Kidney glomerular epithelial cell (primary cell): ENCODE measurements at places on chromosomes 13 and 19.

DNA sequence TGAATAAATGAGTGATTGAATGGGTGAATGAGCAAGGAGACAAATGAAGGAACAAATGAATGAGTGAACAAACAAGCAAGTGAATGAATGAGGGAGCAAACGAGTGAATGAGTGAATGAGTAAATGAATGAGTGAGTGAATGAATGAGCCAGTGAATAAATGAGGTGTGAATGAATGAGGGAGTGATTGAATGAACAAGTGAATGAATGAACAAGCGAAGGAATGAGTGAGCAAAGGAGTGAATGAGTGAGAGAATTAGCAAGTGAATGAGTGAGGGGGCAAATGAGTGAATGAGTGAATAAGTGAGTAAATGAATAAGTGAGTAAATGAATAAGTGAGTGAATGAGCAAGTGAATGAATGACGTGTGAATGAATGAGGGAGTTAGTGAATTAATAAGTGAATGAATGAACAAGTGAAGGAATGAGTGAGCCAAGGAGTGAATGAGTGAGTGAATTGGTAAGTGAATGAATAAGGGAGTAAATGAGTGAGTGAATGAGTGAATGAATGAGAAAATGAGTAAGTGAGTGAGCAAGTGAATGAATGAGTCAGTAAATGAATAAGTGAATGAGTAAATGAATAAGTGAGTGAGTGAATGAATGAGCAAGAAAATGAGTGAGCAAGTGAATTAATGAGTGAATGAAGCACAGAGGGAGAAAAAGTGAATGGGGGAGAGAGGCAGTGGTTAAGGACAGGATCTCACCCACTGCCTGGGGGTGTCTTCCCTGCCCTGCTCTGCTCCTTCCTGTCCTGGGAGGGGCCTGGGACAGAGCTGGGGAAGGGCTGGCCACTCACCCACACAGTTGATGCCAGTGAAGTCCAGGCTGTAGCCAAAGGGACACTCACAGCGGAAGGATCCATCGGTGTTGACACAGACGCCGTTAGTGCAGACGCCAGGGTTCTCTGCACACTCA is 36.4 kb downstream of the CCL25 start:
- DNase-seq, result no peak

DNA sequence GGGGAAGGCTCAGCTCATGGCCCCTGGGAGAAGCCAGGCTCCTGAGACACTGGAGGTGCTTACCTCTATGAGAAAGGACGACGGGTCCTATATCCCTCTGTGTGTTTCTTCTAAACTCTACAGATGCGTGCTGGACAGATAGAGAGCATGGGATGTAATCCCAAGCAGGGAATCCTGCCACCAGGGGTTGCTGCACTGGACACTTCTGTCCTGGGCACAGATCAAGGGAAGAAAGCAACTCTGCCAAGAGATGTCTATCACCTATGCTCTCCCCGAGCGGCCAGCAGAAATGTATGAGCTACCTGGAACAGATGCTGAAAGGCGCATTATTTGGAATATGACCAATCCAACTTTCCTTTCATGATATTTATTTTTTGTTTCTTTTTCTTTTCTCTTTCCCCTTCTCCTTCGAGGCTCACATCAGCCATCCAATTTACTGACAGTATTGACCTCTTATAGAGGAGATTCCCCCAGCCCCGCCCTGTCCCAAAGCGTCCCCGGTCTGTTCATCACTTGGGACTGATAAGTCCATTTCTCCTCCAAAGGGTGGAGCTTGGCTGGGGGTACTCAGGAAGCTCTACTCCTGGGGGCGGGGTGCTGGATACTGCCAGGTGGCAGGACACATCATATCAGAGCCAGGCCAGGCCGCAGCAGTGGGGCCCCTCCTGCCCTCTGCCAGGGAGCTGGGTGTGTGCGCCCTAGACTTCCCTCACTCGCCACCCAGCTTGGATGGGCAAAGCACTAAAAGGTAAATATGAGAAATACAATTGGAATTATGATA is 34.2 kb downstream of the TSHZ3 start:
- DNase-seq, result no peak

DNA sequence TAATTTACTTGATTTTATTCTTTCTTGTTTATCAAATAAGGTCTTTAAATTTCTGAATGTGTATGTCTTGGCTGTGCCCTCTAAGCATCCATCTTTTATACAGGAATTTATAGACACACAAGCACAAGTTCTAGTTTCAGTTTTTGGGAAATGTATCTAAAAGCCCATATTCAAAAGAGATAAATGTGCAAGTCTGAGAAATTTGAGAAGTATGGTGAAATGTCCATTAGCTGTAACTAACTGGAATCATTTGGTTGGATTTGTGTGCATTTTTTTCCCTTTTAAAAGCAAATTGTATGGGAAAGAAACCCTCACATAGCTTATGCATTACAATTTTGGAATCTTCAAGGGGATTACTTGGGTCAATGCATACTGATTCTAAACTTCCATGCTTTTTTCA is 532.0 kb downstream of the KLF5 start:
- DNase-seq, result no peak

GRCh38 chr19:48645620-48646000 is 377 bp downstream of the CA11 start:
- no peak for DNase-seq

DNA sequence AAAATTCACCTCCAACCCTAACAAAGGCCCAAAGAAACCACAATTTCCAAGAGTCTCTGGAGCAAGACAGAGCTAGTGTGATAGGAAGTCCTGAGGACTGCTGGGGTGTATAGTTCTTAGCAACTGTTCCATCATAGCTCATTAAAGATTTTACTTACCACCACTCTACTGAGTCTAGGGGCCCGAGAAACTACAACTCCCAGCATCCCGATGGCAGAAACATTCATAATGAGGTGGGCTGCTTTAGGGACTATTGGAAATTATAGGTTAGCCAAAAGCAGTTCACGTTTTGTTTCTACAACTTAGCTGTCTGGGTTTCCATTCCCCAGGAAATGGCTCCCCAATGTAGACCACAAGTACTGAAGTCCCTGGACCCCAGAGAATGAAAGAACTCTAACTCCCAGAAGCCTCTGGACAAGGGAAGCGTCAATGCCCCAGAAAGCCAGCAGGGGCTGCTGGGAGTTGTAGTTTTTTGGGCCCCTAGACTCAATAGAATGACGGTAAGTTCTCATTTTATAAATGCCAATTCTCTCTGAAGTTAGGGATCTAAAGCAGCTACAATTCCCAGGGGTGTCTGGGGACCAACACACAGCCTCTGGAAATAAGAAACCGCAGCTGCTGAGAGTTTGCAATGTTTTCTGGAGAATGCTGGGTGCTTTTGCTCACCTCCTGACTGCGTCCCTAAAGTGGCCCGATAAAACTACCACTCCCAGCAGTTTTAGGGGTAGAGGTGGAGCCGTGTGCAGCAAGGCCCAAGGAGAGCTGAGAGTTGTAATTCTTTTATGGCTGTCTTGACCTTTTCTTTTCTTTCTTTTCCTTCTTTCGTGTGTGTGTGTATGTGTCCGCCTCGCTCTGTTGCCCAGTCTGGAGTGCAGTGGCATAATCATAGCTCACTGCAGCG is 11.1 kb downstream of the FTL start:
- no peak for DNase-seq

DNA sequence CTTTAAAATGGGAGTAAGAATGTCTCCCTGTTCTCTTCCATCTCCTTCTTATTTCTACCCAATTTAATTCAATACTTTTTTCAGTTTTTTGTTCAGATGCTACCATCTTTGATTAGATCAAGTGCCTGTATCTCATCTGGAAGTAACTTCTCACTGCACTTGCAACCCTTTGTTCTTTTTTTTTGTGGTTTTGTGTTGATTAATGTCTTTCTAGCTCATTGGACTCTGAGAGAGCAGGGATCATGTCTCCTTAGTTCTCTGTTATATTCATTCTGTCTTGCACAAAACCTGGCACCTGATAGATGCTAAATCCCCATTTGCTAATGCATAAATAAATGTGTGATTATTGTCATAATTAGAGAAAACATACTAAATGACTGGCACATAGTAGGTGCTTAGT is 834 bp upstream of the ITGBL1 start:
- no peak for DNase-seq

DNA sequence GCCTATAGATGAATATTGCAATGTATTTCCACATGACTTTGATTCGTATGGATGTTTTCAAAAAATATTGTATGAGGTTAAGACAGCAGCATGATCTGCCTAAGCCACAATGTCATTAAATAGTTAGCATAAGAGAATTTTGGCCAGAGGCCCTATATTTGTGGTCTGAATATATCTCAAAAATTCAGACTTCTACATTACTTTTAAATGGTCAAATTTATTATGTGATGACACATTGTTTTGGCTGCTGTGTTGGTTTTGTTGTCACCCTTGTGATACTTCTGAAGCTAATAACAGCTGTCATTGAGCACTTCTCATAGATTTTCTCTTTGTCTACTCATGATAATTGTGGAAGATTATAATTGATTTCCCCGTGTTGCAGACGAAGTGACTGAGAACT is 288.2 kb downstream of the MYO16 start:
- DNase-seq, result no peak

DNA sequence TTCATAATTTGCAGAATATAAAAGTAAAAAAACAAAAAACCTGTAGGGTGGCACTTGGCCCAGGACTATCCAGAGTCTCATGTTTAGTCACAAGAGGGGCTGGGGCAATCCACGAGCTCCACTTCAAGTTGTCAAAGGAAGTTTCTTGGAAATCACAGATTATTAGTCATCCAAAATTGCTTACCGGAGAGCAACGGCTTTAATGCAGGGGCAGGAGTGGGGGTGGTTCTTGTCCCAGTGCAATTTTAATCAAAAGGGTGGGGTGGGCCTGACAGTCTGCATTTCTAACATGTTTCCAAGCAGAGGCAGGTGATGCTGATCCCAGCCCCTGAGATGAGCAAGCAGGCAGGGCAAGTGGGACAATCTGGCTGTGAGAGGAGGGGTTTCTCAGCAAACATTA is 233.9 kb downstream of the ABCC4 start:
- DNase-seq, result no peak

DNA sequence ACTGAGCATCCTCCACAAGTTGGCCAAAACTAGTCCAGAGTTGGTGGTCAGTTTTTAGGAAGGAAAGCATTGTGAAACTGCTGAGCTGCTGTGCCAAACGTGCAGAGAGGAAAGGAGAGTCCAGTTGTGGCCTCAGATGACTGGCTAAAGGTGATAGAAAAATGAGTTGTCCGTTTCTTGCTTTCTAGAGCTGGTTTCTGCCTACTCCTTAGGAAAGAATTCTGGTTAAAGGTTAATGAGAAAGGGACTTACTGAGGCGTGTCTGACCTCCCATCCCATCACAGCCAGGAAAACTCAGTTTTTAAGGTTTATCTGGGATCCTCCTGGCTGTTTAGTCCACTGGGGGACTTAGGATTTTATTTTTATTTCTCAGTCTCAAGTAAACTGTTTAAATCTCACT is 1186.3 kb downstream of the UQCRFS1 start:
- peak; percentile 78 for DNase-seq

- no peak for DNase-seq
These were observed 2080.4 kb downstream of the PCDH9 start for GRCh38 chr13:65149687-65150086.

- no peak for DNase-seq
These were observed 76.7 kb downstream of the TEX26 start for GRCh38 chr13:31009166-31009565.
